PC-9 (cell line): ENCODE measurements at places on chromosomes 16 and 17.

- DNase-seq: no peak
Measured at GRCh38 chr16:52906281-52906680, 146.4 kb downstream of the CHD9NB start.

DNA sequence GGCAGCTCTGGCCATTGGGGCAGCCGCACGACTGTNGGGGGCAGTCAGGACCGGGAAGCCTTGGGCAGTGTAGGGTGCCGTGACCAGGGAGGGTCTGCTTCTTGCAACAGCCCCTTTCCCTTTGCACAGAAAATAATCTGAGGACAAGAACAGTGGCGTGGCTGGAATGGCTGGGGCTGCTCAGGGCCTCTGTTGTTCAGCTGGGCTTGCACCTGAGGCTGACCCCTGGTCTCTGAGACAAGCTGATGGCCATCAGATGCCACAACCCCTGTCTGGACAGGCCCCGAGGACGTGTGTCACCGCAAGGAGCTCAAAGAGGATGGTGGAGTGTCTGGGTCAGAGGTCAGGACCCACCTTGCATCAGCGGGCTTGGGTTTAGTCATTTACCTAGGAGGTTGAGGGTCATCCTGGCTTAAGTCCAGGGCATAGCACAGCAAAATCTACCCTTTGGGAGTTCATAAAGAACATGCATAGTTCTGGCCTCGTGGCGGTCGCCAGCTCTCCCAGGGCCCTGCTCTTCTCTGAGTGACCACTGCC is 46.9 kb downstream of the METRNL start:
- DNase-seq: no peak

- DNase-seq: peak; percentile 78
Measured at GRCh38 chr16:10738231-10739077, 5.2 kb upstream of the NUBP1 start.

DNA sequence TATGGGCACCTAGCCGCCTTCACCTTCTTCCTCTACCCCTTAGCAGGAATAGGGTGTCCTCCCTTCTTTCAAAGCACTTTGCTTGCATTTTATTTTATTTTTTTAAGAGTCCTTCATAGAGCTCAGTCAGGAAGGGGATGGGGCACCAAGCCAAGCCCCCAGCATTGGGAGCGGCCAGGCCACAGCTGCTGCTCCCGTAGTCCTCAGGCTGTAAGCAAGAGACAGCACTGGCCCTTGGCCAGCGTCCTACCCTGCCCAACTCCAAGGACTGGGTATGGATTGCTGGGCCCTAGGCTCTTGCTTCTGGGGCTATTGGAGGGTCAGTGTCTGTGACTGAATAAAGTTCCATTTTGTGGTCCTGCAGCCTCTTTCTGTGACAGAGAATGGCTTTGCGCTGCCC is 4.6 kb downstream of the TMUB2 start:
- DNase-seq: no peak

GRCh38 chr16:30961384-30961783 is 3.8 kb downstream of the SETD1A start:
- DNase-seq: peak; percentile 21

- no peak for DNase-seq
Measured at GRCh38 chr17:49899191-49899485, 51.3 kb upstream of the TAC4 start.

GRCh38 chr17:75526555-75527270 is 1.2 kb downstream of the LLGL2 start:
- DNase-seq: peak; percentile 33

DNA sequence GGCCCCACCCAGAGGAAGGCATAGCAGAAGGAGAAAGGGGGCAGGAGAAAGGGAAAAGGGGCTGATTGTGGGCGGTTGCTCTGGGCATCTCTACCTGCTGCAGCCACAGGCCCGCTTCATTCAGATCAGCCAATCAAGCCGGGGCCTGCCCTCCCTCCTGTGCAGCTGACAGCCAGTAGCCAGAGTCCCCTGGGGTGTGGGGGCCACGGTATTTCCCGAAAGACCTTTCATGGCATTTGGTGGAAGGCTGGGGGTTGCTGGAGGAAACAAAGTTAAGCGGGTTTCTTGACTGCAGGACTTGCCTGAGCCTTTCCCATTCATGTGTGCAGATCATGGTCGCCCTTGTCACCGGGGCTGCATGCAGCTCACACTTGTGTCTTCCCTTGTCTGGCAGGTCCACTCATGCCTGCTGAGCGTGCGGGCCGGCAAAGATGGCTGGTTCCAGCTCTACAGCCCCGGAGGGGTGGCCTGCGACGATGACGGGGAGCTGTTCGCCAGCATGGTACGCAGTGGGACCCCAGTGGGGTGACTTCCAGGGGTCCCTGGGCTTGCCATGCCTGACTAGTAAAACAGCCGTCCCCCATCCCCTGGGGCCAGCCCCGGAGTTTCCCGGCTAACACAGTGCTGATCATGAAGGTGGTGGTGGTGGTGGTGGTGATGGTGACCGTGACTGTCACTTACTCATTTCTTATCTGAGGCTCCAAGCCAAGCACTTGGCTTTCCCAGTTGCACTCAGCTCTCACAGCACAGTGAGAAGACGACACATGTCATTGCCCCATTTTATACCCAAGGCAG is 82.7 kb upstream of the PLCG2 start:
- no peak for DNase-seq

- DNase-seq: no peak
Measured at GRCh38 chr16:77971306-77972061, 50.9 kb upstream of the CLEC3A start.

DNA sequence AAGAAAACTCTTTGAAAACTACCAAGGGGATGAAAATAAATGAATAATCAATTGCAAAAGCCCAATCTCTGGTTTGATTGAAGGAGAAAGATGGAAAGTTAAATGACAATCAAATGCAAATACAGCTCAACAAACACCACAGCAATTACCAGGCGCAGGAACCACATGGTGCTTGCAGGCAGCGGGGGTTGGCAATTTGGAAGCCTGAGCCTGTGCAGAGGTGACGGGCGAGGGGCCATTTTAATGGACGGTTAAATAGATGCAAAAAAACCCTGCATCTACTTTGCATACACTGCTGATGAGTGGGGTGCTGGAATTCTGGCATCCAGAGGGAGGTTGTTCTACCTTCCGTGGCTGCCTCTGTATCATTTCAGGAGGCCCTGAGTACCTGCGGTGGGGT is 4.8 kb upstream of the SEZ6 start:
- no peak for DNase-seq

DNA sequence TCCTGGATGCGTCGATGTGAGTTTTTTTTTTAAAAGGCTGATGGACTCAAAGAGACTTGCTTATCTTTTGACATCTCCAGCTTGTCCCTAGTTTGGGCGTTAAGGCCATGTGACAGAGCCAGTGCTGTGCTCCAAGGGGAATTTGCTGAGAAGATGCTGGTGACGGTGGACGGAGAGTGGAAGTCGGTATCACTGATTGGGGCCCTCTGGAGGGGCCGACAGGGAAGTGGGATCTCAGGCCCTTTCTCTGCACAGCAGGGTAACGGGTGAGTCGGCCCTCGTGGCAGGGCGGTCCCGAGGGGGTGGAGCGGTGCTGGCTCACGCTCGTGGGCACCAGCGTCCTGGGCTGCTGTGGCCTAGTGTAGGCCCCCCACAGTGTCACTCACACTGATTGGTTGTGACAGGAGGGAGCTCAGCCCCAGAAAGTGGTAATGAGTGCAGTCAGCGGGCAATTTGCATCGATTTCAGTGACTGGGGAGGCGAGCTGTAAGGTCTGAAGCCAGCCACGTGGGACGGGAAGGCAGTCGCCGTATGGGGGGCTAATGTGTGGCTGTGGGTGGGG is 91.3 kb downstream of the TBC1D16 start:
- DNase-seq: no peak

GRCh38 chr16:22373662-22374310 is 633 bp downstream of the CDR2 start:
- DNase-seq: no peak

DNA sequence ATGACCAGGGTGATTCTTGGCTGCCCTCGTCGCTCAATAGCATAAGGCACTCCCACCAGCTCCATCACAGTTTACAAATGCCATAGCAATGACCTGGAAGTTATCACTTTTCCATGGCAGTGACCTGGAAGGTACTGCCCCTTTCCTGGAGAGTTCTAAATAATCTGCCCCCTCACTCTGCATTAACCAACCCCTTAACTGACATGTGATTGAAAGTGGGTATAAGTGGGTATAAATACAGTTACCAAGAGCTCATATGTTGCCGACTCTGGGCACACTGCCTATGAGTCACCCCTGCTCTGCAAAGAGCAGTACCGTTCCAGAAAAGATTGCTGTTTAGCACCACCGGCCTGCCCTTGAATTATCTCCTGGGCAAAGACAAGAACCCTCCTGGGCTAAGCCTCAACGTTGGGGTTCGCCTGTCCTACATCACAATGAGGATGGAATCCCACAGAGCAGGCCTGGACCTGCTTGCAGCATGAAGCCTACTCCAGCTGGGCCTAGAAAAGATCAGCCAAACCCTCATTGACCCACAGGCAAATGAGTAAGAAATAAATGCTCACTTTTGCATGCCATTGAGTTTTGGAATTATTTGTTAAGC is 95.2 kb upstream of the SEC14L1 start:
- no peak for DNase-seq

DNA sequence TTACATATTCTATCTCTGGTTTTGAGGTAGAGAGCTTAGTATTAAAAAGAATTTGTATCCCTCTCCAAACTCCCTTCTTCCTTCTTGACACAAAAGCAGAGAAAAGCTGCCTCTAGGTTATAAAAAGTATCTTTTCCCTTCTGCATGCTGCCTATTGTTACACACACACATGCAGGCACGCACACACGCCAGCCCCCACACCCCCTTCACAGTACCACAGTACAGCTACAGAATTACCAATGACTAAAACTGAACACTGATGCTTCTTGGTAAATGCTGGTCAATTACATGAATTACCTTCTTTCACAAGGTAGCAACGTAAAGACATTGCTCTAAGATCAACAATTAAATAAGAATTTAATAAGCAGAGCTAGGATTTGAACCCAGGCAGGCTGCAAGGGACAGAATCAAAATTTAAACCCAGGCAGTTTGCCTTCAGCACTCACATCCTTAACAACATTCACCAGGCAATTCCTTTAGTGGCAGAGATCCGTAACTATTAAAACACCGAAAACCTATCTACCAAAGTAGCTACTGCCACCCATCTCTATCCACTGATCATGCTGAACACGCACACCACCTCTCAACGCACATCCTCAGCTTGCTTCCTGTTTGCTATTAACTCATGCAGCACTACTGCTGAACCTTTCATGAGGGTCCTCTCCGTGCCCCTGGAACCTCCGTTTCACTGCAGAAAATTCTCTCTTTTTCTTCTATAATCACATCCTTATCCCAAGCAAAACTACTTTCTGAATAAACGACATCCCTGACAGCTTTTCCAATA is 37.8 kb downstream of the YWHAE start:
- DNase-seq: no peak

- DNase-seq: no peak
Measured at GRCh38 chr16:13962232-13962631, 42.3 kb downstream of the ERCC4 start.

DNA sequence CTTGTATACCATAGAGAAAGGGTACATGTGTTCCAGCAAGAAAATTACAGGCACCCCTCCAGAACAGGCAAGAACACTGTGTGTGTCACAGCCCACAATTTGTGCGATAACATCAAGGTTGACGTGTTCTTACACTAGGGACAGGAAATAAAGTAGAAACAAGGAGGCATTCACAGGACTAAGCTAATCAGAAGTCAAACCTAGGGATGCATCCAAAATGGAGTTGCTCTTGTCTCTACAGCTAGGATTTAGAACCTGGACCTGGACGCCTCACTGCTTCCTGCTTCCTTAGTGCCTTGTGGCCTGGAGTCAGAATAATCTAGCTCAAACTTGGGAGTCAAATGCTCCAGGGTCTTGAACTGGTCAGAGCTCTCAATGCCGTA is 41.3 kb downstream of the GINS3 start:
- no peak for DNase-seq

DNA sequence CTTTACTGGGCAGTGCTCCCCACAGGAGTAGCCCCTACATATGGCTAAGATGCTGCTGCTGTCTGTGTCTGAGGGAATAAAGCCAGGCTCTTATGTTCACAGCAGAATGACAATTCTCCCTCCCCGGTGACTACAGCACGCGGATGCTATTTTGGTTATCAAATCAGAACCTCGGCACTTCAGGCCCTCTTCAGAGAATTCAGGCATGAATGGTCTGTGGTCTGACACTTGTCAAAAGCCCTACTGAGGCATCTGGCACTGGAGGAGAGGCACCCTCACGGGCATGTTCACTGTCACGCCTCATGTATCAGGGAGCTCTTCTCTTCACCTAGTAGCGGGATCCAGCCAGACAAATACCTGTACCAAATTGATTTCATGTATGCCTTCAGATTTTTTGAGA is 30.4 kb downstream of the KIAA0513 start:
- DNase-seq: no peak

DNA sequence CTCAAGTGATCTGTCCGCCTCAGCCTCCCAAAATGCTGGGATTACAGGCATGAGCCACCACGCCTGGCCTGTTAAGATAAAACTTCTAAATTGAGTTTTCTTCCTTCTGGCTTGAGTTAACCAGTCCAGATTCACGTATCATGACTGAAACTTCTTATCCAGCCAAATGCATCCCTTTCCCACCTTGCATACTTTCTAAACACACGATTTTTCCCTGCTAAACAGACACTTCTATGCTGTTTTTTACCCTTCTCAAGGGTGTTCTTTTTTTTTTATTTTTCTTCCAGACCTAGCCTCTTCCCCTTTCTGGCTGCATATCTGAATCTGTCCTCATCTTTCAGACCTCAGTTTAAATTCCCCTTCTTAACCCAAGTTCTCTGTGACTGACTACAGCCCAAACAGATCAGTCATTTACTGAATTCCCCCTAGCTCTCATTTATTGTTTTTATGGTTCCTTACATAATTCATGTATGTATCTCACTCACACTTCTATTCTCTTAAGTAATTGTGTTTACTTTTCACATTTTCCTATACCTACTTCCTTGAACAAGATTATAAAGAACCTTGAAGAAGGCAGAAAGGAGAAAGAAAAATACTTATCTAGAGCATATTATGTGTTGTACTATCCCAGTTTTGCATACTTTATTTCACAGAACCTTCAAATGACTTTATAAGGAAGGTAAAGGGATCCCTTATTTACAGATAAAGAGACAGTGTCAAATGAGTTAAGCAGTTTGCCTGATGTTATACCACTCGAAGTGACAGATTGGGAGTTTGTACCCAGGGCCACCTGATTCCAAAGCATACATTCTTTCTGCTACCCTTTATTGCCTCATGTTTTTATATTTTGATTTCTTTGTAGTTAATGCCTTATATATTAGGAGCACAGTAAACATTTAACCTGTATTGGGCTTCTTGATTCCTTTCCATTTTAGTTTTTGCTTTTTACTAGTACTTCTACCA is 5.2 kb downstream of the EVI2B start:
- DNase-seq: no peak

DNA sequence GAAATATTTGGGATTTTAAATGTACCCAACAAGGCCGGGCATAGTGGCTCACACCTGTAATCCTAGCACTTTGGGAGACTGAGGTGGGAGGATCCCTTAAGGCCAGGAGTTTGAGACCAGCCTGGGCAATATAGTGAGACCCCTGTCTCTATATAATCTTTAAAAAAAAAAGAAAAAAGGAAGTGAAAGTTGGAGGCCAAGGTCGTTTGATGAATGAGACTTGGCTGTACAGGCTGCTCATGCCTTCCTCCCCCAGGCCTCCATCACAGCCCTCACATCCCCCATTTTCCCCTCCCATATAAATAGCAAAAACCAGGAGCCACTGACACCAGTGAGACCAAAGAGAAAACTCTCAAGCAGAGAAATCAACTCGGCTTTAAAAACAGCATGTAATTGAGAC is 3.3 kb upstream of the CA7 start:
- no peak for DNase-seq

- DNase-seq: no peak
Measured at GRCh38 chr17:55175788-55176427, 88.9 kb upstream of the HLF start.
